ENCODE measurements at places on chromosomes 16 and 17.

- no peak for DNase-seq
These were observed 6.3 kb downstream of the NOS2 start for GRCh38 chr17:27793906-27794569.

GRCh38 chr17:73533781-73534180 lies 110.5 kb downstream of the SDK2 start:
- DNase-seq, result no peak

DNA sequence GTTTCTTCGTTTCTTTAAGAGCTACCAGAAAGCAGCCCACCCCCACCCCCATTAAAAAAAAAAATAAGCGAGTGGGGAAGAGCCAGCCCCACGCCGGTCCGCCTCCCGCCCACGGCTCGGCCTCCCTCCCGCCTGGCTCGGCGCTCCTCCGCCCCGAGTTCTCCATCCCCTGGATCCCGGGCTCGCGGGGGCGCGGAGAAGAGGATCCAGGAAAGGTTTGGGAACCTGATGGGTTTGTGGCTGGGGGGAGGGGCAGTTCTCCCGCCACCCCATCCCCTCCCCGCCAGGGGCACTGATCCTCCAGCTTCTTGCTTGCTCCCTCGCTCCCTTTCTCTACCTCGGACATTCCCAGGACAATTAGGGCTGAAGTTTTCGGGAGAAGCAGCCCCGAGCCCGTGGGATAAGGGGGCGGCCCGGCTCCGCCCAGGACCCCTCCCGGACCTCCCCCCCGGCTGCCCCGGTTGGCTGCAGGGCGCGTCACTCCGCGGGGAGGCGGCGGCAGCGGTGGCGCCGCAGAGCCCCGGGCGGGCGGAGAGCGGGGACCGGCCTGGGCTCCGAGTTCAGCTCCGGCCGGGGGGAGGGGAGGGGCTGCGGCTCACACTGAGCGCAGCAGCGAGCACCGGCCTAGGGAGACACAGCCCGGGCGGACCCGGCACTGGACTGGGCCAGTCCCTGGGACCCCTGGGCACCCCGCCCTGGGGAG lies 1.0 kb upstream of the SALL1 start:
- no peak for DNase-seq

- DNase-seq, result no peak
These were observed 63.7 kb upstream of the AKTIP start for GRCh38 chr16:53566552-53567245.

DNA sequence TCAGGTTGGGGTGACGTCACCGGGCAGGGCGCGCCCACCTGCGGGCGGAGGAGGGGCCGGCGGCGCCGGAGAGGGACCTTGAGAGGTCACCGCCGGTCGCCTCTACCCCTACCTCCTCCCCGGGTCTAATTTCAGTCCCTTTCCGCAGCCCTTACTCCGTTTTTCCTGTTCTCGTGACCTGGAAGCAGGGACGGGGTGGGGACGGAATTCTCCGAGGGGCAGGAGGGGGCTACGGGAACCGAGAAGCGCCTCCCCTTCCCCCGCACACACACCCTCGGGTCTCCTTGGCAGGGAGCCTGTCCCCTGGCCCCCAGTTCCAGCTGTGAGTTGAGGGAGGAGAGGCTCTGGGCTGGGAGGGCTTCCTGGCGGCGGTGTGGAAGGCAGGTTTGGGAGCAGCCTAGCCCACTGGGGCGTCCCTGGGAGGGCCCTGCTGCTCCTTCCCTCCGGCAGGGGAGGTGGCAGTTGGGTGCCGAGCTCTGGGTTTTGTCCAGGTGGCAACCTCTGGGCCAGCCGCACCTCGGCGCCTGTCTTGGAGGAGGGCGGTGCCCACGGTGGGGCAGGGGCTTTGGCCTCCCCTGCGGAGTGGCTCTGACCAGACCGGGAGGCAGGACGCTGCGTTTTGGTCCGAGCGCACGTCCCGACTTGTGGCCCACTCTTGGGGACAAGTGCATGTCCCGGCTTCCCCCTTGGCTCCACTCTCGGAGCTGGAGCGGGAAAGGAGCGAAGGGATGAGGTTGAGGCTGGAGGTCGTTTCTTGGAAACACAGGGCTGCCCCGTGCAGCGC lies 773 bp downstream of the SYNGR3 start:
- DNase-seq, result no peak
